ENCODE measurements at places on chromosomes 4 and X.

DNA sequence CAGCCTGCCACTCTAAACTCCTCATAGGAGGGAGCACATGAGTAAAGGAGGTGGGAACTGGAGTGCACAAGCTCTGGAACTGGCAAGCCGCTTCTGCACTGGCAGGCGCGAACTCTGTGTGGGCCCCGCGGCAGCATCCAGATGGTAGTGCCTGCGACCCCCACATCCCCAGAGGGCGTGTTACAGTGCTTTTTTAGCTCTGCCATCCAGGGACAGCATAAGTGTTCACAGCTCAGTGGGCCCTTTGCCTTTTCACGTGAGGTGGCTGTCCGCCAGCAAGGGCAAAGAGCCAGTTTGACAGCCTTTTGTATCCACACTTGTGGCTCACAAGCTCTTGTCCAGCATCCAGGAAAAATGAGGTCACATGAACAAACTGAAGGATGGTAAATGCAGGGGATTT is 581.6 kb upstream of the DIAPH2 start:
- no peak for DNase-seq

GRCh38 chr4:47500776-47501175 is 15.7 kb downstream of the ATP10D start:
- DNase-seq = no peak

DNA sequence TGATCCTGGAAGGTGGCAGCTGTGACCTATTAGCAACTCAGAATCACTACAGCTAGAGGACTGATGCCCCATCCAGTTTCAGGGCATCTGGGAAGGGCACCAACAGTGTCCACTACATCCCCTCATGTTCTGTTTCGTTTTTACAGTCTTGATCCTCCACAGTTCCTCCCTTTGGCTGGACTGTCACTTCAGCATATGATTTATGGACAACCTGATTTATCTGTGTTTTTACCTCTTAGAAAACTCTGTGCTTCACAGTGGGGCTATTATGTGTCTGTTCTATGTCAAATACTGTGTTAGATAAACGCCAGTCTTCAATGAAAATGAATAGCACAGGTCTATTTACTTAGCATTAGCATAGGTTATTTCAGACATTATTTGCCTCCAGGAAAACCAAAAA is 63.1 kb upstream of the GRPR start:
- no peak for DNase-seq

DNA sequence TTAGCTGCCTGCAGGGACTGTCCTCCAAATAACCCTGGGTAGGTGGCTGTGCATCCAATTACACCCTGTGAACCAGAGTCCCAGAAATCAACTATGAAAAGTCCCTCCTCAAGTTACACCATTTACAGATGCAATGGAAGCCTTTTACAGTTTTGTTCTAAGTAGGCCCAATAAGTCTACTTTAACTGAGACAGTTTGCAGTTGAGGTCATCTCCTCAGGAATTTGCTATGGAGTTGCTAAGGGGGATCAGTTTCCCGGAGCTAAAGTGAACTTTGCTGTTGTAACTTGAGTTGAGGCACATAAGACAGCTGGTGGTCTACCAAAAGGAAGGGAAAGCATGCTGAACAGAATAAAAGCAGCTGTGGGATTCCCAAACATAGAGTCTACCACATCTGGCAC is 121.6 kb upstream of the STK26 start:
- no peak for DNase-seq

GRCh38 chr4:104446431-104447278 is 48.0 kb downstream of the CXXC4 start:
- no peak for DNase-seq

GRCh38 chrX:16892504-16893362 is 22.6 kb upstream of the RBBP7 start:
- peak; percentile 46 for DNase-seq

- DNase-seq = no peak
These were observed 207.2 kb upstream of the NPY2R start for GRCh38 chr4:155001251-155001650.

DNA sequence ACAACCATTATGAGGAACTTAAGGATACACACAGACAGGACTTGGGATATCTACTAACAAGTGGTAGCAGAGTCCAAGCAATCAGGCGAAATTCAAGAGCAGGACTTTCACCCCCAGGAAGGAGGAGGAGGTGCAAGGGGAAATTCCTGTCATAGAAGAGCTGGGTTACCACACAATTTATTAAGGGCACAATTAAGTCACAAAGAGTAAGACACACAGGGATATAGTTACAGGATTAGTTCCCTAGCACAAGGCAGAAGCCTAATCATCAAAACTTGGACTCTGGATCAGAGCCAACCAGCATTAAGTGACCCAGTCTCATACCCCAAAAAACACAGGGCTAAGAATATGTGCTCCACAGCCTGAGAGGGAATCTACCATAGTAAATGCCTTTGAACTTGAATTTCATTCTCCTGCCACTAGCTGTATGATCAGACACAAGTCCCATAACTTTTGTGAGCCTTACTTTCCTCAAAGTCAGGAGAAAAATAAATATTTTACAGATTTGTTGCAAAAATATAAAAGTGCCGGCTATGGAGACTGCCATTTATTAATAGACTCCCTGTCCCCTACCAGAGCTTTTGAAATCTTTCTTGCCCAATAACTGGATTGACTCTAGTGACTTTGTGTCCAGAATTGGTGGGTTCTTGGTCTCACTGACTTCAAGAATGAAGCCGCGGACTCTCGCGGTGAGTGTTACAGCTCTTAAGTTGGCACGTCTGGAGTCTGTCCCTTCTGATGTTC is 87.0 kb downstream of the SYNPO2 start:
- DNase-seq = no peak

- DNase-seq = no peak
These were observed 82.5 kb downstream of the HPRT1 start for GRCh38 chrX:134542485-134542884.

DNA sequence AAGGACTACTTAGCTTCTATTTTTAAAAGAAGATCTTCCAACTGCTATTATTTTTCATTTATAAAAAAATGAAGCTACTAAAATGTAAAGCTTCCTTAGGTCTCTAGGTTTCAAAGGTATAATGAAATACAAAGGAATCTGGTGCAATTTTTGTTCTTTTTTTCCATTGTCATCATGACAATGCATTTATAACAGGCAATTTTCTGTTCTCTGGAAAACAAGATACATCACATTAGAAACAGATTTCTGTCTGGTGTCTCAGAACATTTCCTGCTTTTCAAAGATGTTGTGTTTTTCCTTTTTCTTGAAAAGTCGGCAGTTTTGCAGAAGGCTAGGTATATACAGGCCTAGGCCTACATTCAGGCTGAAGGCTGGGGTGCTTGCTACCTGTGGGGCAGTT is 63.6 kb upstream of the ATP8A1 start:
- DNase-seq = no peak

DNA sequence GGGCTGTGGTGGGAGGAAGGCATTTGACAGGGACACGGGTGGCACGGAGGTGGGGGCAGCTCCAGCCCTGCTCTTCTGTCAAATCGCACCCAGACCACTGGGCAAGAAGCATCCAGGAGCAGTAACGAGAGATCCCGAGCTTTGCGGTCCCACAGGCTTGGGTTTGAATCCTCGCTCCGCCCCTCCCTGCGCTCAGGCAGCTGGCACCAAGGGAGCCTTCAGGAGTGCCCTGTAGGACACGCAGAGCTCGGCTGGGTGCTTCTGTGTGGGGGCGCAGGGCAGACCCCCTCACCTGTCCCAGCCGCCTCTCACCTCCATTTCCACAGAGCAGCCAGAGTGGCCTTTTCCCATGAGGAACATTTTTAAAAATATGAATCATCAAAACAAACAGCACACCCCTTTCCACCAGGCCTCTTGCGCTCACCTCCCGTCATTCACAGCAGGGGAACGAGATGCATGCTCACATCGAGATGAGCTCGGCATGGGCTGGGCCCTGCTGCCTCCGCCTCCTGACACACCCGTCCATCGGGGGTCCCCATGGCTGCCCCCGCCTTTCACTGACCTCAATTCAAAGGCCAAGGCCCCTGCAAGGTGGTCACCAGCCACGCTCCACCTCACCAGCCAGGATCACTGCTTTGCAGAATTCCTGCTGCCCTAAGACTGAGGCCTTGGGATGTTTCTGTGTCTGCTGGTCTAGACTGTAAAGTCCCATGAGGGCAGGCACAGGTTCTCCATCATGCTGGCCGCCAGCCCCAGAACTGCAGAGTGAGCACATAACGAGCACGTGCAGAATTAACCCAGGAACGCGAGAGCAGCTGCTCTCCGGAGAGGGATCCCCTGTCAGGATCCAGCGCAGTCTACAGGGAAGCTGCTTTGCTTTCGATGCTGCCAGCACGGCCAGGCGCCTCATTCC is 52.7 kb downstream of the ACOX3 start:
- no peak for DNase-seq

DNA sequence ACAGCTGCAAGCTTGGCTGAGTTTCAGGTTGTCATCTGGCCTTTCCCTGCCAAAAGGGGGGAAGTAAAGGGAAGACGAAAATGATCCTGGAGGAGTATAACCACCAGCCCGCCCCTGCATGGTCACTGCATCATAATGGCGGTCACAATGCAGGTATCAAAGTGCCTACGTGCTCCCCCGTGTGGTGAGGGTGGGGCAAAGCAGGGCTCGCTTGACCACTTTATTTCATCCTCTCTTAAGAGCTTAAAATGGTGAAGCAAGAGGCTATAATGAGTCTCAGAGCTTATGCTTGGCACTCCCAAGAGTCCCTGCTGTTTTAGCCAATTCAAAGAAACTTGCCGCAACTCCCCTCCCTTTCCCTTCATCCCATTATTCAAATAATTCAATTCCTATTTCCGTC is 105.6 kb downstream of the APOOL start:
- no peak for DNase-seq

GRCh38 chr4:174828845-174829701 is at the start of gene GLRA3:
TSS of gene GLRA3 (minus strand) at chr4:174829247. CDS start at chr4:174828811, 436 bp downstream.
- DNase-seq = no peak

GRCh38 chrX:118530219-118530911 is 34.8 kb downstream of the DOCK11 start:
- no peak for DNase-seq

DNA sequence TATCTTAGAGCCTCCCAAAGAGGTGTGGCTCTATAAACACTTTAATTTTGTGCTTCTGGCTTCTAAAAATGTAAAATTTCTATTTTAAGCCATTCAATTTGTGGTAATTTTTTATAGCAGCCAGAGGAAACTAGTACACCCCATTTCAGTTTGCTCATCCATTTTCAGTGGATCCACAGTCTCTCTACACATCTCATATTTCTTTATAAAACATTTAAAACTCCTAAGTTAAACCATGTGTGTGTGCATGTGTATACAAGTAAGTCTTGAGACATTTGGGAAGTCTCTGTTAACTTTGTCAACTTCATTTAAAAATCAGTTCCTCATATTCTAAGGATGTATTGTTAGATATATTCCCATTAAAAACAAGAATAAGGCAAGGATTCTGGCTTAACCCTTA is 273.2 kb downstream of the IL15 start:
- DNase-seq = no peak

- DNase-seq = no peak
These were observed 63.9 kb upstream of the PSAPL1 start for GRCh38 chr4:7498446-7499200.

DNA sequence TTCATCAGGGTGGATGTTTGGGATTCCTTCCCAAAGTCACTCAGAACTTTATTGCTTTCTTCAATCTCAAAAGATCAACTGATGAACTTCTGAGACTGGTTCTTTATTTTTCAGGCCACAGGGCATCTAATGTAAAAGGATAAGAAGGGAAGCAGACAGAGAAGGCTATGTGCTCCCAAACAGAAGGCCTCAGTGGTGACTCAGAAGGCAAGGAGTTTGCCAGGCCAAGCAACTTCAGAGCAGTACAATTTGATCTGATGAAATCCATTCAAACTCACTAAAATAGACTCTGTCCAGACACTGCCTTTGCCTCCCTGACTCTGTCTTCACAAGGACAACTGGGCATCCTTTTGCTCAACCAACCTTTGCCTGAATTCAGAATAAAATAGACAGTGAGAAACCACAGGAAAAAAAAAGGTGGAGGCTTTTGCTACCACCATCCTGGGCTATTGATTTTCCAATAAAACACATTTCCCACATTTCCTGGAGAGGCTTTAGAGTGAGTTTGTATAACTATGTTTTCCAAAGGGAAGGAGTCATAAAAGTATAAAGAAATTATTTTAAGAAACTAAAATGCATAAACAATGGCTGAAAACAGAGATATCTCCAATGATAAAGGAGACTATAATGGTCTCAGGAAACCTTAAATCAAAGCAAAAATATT is 55.2 kb downstream of the ARHGEF6 start:
- DNase-seq = no peak

GRCh38 chrX:19720236-19720635 is 167.2 kb downstream of the SH3KBP1 start:
- DNase-seq = no peak

DNA sequence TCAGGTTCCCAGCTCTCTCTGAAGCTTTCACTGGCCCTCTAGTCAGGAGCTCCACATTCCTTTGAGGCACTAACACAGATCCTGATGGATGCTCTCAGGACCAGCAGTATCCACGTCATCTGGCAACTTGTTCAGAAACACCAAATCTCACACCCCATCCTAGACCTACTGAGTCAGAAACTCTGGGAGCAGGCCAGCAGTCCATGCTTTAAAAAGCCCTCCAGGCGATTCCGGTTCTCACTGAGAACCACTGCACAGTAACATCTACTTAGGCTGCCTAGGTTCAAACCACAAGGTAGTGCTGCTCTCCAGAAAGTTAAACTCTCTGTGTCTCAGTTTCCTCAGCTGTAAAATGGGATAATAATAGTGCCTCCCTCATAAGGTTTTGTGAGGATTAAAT is 55.3 kb downstream of the CCDC158 start:
- no peak for DNase-seq

DNA sequence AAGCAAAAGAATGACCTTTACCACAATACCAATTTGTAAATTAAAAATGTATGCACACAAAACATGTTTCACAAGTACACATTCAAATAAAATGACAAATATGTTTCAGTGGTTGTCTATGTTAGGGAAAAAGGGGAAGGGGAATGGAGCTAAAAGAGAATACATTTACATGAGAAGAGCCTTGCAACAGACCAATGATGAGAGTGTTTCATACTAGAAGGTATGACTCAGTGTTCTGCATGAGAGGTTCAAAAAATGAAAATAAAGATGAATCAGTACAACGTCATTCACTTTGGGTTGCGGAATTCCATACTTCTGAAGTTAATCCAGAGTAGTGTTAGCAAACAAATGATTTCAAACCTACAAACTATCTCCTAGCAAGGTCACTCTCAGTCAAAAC is 51.7 kb downstream of the RPGR start:
- no peak for DNase-seq
